Stimulated activated CD4-positive, alpha-beta T cell treated with anti-CD3 and anti-CD28 coated beads, Interleukin-4, amount 100 ng/mL, for 24 hours (primary cell): ENCODE measurements at places on chromosomes 2 and 18.

GRCh38 chr18:23964282-23965238 is 50.0 kb upstream of the TTC39C start:
- DNase-seq, result peak; percentile 62

- DNase-seq, result no peak
Measured at GRCh38 chr18:615092-615521, 18.3 kb downstream of the CLUL1 start.

- DNase-seq, result no peak
Measured at GRCh38 chr2:79554899-79555298, 42.0 kb downstream of the CTNNA2 start.

- no peak for DNase-seq
Measured at GRCh38 chr2:207203056-207203455, 37.3 kb upstream of the KLF7 start.

DNA sequence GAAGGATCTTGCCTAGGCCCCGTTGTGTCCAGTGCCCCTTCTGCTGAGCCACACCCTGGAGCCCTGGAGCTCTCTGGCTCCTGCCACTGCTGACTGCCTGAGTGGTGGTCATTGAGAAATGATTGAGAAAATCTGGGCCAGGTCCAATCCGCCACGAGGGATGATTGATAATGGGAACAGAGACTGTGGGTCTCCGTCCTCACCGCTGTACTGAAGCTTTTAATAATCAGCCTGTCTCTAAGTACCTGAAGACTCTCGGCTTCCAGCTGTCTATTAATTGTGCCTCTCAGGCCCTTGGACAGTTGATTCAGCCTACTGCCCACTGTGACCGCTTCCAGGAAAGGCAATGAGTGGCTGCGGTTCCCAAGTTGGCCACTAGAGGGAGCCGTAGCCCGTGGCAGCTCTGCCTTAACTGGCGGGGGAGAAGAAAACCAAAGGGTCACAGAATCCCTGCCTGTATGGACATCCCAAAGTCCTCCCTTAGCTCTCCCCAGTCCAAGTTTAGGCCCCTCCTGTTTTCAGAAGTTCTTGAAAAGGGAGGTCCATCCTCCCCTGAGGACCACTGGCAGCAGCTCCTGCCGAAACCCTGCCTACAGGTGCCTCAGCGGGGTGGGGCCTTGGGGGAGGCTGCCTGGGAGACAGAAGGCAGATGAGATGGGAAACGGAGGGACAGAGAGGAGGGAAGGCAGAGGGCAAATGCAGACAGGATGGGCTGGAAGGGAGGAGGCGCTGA is 213.6 kb downstream of the TNS1 start:
- DNase-seq, result peak; percentile 78

GRCh38 chr2:166494140-166494624 is at the start of gene SCN7A:
Gene SCN7A, minus strand, starts transcription at chr2:166494249. Its CDS starts 16,553 bp downstream, at chr2:166477696.
- no peak for DNase-seq

GRCh38 chr2:20523073-20523798 is 76.4 kb downstream of the RHOB start:
- DNase-seq, result no peak

DNA sequence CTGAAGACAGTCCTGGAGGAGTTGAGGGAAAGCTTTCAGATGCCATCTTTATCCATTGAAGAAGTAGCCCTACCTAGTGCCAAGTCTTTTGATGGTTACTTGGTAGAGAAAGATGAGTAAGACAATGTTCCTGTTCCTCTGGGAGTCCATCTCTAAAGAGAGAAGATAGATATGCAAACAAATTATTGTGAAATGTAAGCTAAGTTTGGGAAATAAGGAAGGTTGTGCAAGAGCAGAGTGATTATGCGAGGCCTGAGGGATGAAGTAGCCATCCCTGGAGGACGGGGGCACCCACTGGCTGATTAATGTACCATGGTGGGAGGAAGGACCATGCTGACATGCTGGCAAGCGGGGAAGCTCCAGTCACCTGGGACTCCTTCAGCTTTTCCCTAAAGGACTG is 994 bp upstream of the DTNA start:
- no peak for DNase-seq

DNA sequence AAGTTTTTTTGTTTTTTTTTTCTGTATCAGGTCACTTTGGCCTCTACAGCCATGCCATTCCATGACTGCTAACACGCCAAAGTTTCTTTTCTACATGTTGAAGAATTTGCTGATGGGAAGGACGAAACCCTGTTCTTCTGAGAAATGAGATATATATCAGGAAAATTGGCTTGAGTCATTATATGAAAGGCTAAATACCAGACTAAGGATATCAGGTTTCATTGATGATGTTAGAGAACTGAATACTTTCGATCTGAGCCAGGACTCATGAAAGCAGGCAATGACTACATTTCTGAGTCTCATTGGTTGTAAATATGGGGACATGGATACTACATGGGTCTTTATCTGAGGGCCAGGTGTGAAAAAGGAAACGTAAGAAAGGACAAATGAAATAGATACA is 181.4 kb downstream of the OSR1 start:
- no peak for DNase-seq

DNA sequence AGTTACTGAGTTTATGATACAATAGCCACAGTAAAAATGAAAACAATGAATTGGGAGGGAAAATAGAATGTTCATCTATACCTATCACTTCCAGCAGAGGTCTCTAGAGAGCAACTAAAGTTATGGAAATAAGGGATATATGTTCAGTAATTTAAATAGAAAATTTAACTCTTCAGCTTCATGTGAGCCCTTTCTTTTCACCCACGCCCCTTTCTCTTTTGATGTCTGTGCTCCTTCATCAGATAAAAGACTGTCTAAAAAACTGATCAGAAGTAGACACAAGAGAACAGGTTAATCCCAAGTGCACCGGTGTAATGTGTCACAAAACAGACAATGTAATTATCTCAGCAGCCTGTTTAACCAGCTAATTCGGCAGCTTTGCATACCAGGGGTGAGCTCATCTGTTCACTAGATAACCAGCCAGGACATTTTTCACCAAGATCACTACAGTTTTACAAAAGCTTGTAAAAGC is 238.5 kb upstream of the ERBB4 start:
- DNase-seq, result no peak

DNA sequence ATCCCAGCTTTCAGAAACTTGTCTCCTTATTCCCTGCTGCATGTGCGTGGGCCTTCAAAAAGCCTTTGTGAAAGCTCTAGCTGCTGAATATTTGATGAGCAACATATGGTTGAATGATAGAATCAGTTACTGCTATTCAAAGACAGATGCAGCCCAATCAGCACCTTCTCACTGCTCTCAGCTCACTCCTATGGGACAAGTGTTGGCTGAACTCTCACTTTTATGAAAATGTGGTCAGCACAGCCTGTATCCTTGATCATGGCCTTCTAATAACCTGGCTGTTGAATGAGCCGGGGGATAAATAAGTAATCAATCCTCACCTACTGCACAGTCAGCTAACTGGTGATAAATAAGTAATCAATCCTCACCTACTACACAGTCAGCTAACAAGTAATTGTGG is 103.2 kb downstream of the PIEZO2 start:
- DNase-seq, result no peak

GRCh38 chr2:66587216-66587615 is 152.3 kb downstream of the MEIS1 start:
- DNase-seq, result no peak

- no peak for DNase-seq
Measured at GRCh38 chr2:154588838-154589237, 109.7 kb upstream of the KCNJ3 start.

DNA sequence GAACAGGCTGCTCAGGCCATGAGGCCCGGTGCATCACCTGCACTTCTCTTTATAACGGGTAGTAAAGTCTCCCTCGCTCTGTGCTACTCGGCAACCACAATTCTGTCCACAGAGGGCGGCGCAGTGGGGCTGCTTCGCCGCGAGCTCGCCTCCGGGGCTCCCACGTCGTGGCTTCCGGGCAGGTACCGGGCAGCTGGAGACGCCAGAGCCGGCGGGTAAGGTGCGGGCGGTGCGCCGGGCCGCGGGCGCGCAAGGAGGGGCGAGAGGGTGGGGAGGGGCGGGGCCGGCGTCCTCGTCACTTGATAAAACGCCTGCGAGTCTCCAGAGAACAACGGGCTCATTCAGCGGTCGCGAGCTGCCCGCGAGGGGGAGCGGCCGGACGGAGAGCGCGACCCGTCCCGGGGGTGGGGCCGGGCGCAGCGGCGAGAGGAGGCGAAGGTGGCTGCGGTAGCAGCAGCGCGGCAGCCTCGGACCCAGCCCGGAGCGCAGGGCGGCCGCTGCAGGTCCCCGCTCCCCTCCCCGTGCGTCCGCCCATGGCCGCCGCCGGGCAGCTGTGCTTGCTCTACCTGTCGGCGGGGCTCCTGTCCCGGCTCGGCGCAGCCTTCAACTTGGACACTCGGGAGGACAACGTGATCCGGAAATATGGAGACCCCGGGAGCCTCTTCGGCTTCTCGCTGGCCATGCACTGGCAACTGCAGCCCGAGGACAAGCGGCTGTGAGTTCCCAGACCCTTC is at the start of gene ITGA6:
Gene ITGA6, plus strand, starts transcription at position 331 of the 734 bp plus-strand sequence.
- DNase-seq, result peak; percentile 76

DNA sequence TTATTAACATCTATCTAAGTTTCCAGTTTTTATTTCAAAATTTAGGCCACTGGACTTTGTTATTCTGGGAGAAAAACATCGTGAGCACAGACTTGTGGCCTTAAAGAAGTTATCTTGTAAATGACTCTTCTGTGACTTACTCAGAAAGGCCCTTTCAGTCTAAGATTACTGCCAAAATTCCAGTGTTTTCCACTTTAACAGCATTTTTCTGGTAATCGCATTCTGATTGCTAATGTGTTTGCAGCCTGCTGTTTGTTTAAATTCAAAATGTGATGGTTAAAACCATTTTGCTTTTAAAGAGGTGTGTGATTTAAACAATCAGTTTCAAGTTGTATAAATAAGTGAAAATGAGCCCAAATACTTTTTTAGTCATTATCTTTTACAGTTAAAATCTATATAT is 136.7 kb upstream of the DAPL1 start:
- no peak for DNase-seq

- no peak for DNase-seq
Measured at GRCh38 chr2:136653861-136654260, 111.5 kb upstream of the THSD7B start.

- no peak for DNase-seq
Measured at GRCh38 chr18:5842653-5843052, 52.7 kb downstream of the TMEM200C start.

DNA sequence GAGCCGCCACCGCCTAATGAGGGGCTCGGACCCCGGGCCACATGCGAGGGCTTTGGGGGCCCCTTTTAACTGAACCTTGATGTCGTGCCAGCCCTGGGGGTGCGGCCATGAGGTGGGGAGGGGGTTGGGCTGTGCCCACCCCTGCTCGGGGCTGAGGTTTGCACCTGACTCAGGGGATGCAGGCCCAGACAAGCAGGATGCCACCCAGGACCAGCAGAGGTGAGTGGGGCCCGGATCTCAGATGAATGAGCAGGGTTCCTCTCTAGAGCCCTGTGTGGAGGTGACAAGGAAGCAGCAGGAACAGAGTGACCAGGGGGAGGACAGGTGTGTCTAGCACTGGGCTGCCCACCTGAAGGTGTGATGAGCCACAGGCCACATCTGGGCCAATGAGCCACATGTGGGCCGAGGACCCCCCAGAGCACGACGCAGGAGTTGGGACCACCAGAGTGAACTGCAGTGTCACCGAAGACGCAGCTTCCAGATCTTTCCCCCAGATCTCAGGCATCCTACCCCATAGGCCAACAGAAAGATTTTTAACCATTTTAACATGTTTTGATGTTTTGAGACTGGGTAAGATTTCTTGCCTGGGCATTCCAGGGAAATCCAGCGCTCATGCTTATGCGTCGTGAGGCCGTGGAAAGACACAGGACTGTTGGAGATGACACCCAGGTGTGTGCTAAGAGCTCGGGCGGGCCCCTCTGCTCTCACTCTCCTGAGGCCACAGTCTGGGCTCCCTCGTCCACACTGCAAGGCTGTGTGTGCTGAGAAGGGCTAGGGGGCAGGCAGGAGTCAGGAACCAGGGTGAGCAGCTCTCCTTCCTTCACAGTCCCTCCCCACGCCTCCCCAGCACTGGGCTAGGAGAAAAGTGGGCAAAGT is 73.6 kb downstream of the DDX1 start:
- DNase-seq, result no peak

- DNase-seq, result no peak
Measured at GRCh38 chr2:231785822-231786176, 446 bp upstream of the COPS7B start.
